Smooth muscle cell of bladder (primary cell): ENCODE measurements at places on chromosomes 7 and 10. TPM values are rescaled to one million over a fixed set of nuclear protein-coding genes. Genes with fewer than 3 reads are reported as not detected.

Gene HOXA1
- total RNA-seq, result 0.28 and 1.00 TPM in 2 replicates

Gene COL13A1
- total RNA-seq, result 11.7 and 20.3 TPM in 2 replicates

Gene ADCK2
- 18.8 and 23.5 TPM in 2 replicates for total RNA-seq

Gene CRYGN
- total RNA-seq, result 0.14 and 0.74 TPM in 2 replicates

Gene CAMK2B
- total RNA-seq, result 0.09 and 0.14 TPM in 2 replicates

Gene ZNF804B
- total RNA-seq, result not detected in 2 replicates

Gene PAPOLB
- 0.09 and 0.14 TPM in 2 replicates for total RNA-seq

Gene ASAH2B
- total RNA-seq, result 2.3 and 2.4 TPM in 2 replicates

Gene GCK
- total RNA-seq, result 1.0 and 1.4 TPM in 2 replicates
